ENCODE measurements at places on chromosomes 7 and 10. TPM values are rescaled to one million over a fixed set of nuclear protein-coding genes. Genes with fewer than 3 reads are reported as not detected.

FAM241B gene
- 5.2 TPM for total RNA-seq

TUBAL3 gene
- not detected for total RNA-seq

DNA sequence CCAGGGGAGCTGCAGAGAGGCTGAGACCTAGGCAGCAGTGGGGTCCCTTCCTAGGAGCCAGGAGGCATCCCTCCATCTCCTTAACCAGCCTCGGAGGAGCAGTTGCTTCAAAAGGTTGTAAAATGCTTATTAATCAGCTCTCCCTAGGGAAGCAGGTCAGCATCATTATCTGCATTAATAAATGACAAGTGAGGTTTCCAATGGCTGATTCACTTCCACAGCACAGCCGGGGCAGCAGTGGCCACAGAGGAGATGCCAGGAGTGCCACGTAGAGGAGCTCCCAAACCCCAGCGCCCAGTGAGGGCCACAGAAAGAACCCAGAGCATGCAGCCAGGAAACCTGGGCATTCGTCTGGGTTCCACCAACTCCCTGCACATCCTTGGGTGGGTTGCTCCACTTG, 8.2 kb upstream of the NPFFR1 start:
- no peak for DNase-seq

- DNase-seq = no peak
These were observed 2.2 kb upstream of the LMBR1 start for GRCh38 chr7:156895024-156895780.

- no peak for DNase-seq
These were observed 9.1 kb downstream of the TMEM270 start for GRCh38 chr7:73870041-73870492.
